ENCODE measurements at places on chromosomes 13 and 19. TPM values are rescaled to one million over a fixed set of nuclear protein-coding genes. Genes with fewer than 3 reads are reported as not detected.

- DNase-seq: no peak
Observed at GRCh38 chr19:52170863-52171320, 529 bp downstream of the ZNF836 start.

GRCh38 chr13:29105779-29106178 is 285.6 kb downstream of the MTUS2 start:
- DNase-seq: no peak

The LHB gene
- not detected for total RNA-seq

GRCh38 chr19:29644210-29644609 is 21.1 kb upstream of the PLEKHF1 start:
- DNase-seq: peak; percentile 20

DNA sequence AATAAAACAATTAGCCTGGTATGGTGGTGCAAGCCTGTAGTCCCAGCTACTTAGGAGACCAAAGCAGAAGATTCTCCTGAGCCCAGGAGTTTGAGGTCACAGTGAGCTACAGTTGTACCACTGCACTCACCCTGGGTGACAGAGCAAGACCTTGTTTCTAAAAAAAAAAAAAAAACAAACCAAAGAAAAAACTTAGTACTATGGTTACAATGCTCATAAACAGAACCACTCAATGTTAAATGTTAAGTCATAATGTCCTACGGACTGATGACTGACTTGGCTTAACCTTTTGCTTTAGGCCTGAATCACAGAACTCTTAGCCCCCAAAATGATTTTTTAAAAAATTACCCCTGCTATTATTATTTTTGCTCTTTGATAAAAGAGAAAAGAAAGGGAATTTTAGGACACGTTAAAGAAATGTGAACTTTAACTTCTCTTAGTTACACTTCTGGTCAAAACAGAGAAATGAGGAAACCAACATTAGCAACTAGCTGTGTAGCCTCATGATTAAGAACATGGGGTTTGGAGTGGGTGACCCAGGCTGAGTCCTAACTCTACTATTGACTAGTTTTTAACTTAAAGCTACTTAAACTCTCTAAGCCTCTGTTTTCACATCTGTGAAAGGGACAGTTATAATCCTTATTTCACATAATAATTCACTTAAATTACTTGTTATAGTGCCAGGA is 13.7 kb upstream of the ELF1 start:
- DNase-seq: no peak

The CALR3 gene
- total RNA-seq: not detected

GRCh38 chr13:78121001-78121400 is 202.4 kb upstream of the EDNRB start:
- no peak for DNase-seq

The ZNF846 gene
- total RNA-seq: 6.1 TPM

The ZNF154 gene
- 3.8 TPM for total RNA-seq

DNA sequence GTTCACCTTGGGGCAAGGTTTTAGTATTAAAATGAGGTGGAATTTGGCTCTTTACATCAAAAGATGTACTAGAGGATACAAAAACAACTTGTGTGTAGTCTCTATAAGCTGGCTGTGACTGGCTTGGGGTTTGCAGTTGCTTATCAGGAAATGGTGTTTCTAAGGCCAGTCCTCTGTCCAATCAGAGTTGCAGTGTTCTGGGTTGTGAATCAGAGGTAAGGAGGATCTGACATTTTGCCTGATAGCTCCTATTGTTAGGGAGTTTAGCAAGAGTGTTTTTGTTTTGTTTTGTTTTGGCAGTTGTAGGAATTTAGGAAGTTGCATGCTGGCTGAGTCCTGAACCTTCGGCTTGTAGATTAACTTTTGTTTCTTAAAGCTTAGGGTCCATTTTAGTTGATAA is 20.1 kb upstream of the ESD start:
- no peak for DNase-seq

The PRSS57 gene
- total RNA-seq: not detected

The DCT gene
- total RNA-seq: 0.07 TPM

DNA sequence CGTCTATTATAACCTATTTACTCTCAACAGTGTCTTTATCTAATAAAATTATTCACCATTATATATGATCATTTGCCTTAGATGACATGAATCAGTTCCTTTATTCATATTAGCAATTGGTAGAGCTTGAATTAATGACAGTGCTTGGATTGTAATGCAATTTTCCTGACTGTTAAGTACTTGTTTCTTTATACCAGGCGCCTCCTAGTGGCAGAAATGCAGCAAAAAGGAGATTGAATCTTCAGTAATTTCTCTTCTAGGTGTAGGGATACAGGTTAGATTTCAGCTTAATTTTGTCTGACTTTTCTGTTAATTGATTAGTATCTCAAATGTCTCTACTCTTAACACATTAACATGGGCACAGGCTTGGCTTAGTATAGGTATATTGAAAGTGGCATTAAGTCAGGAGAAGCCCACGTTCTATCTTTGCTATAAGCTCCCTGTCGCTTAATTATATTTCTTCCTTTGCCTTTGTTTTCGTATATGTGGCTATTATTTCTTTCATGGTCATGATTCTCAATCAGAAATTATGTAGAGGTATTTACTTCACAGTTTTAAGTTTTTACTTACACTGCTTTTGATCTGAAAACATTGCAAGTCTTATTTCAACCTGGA is 9.1 kb upstream of the LHFPL6 start:
- DNase-seq: peak; percentile 78

DNA sequence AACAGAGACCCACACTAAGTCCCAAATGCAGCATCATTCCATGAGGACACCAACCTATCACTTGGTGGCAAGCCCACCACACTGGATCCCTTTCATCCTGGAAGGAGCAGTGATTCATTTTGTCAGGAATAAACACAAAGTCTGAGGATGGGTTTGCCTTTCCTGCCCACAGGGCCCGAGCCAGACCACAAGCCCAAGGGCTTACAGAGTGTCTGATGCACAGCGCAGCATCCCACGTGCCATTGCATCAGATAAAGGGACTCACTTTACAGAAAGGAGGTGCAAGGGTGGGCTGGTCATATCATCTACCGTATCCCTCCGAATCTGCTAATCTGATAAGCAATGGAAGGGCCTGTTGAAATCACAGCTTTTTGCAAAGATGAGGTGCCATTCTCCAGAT is 12.2 kb upstream of the KCTD15 start:
- DNase-seq: no peak

- peak; percentile 38 for DNase-seq
Observed at GRCh38 chr19:53865523-53865917, 2.2 kb upstream of the MYADM start.

GRCh38 chr13:42114912-42115311 is 66.5 kb downstream of the DGKH start:
- DNase-seq: no peak

The EMC10 gene
- total RNA-seq: 28.7 TPM

GRCh38 chr13:43933378-43933777 is 53.7 kb downstream of the LACC1 start:
- DNase-seq: no peak

The OR10H1 gene
- not detected for total RNA-seq

DNA sequence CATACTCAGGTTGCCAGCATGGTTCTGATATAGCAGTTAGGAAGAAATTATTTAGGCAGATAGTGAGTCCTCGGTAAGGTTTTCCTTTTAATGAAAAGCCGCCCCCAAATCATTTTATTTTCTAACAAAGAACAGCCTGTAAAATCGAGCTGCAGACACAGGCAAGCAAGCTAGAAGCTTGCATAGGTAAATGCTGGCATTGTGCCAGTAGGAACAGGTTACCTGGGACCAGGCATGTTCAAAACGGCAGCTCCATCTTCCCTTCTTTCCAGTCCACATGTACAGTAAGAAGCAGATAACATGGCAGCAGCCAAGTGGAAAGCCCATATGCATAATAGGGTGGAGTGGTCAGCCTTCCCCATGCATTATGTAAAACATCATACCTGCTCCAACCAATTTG is 71.1 kb downstream of the UGGT2 start:
- no peak for DNase-seq

GRCh38 chr13:47829690-47830089 is 171.4 kb downstream of the SUCLA2 start:
- no peak for DNase-seq

The SPACA4 gene
- total RNA-seq: not detected

The ANKRD24 gene
- total RNA-seq: 1.8 TPM

- DNase-seq: no peak
Observed at GRCh38 chr13:77313923-77314322, 13.0 kb downstream of the MYCBP2 start.

GRCh38 chr13:59801107-59801880 is 362.4 kb downstream of the DIAPH3 start:
- no peak for DNase-seq

The SLC25A41 gene
- not detected for total RNA-seq

Measured in activated CD8-positive, alpha-beta T cell treated with anti-CD3 and anti-CD28 coated beads for 36 hours (primary cell).